ENCODE measurements at places on chromosomes 3 and 15.

GRCh38 chr15:68508485-68509189, 70.2 kb upstream of the CORO2B start:
- DNase-seq, result no peak

GRCh38 chr15:52193321-52193720, 2.1 kb upstream of the GNB5 start:
- DNase-seq, result no peak

GRCh38 chr15:77622934-77623754, 9.6 kb downstream of the LINGO1 start:
- no peak for DNase-seq

- no peak for DNase-seq
Observed at GRCh38 chr15:78914027-78914764, 30.6 kb downstream of the CTSH start.

- DNase-seq, result peak; percentile 11
Observed at GRCh38 chr3:100796556-100796955, 87.3 kb downstream of the TFG start.

GRCh38 chr3:139935016-139935865, at the start of gene CLSTN2:
Gene CLSTN2 (plus strand): TSS chr3:139935185.
- DNase-seq, result no peak

DNA sequence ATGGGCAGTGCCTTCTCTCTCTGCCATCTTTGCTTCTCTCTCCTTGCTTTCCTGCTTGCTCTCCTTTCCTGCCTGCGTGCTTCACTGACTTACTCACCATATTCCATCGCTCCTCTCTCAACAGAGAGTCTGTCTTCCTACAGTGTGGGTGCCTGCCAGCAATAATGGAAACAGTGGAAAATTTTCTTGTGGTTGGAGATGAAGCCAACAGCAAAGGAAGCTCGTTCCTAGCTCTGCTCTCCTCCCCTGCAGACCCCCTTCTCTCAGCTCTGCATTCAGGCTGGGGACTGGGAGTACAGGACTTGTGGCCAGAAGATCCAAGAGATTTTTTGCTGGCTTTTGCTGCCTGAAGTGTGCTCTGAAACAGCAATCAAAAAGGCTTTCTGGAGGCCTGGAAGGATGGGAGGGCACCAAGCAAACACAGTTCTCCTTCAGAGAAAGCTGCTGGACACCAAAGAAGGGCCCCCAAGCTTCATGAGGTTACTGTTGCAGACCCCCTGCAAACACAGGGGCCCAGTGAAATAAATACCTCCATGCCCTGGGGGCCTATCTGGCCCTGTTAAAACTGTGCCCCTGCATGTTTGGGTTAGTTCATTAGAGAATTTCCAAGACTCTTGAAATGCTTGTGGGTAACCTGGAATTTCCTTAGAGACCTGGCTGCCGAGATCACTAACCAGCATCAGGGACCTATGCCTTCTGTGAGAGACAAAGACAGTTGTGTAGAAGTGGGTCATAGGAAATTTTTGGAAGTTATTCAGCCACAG, 149.9 kb upstream of the RASGRP1 start:
- no peak for DNase-seq

DNA sequence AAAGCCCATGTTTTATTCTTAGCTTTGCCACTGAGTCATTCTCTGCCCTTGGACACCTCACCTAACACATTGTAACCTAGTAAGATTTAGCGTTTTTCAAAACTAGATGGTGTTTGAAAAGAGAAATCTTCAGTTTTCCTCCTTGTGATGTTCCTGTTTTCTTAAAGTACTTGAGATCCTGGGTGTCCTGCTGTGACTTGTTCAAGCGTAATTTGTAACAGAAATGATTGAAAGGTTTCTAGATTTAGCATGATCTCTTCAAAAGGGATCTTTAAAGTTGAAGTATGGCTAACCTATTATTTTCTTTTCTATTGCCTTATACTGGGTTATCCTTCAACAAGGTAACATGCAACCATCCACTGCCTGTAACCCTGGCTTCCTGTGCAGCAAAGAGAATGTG, 32.6 kb upstream of the SPATA16 start:
- DNase-seq, result no peak

DNA sequence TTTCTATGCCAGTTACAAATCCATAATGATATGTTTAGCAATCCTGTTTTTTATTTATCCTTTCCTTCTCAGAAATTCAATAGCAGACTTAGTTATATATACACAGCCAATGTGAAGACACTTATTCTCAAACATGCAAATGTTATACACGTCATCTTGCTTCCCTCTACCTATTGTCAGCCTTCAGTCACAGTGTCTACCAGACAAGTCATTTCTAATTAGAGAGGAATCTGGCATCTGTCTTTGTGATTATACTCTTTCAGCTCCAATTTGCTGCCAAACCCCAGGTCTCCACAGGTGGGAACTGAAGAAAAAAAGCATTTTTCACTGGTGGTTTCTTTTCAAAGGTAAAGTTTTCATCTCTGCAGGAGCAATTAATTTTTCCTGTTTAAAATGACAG, 793.1 kb downstream of the AGBL1 start:
- no peak for DNase-seq

DNA sequence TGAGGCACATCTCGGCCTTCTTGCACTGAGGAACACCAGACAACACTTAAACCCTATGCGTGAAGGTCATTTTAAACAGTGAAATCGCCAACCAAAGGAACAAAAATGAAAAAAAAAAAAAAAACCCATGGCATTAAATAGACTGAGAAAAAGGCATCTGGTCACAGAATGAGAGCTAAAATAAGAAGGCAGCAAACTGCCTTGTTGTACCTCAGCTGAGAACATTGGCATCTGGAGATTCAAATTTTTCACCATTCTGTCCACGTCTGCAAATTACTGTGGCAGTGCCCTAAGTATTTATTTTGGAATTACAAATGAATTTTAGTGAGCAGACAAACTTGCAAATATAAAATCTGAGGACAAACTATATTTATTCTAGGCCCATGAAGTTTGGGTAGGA, 82.6 kb upstream of the POU1F1 start:
- no peak for DNase-seq

DNA sequence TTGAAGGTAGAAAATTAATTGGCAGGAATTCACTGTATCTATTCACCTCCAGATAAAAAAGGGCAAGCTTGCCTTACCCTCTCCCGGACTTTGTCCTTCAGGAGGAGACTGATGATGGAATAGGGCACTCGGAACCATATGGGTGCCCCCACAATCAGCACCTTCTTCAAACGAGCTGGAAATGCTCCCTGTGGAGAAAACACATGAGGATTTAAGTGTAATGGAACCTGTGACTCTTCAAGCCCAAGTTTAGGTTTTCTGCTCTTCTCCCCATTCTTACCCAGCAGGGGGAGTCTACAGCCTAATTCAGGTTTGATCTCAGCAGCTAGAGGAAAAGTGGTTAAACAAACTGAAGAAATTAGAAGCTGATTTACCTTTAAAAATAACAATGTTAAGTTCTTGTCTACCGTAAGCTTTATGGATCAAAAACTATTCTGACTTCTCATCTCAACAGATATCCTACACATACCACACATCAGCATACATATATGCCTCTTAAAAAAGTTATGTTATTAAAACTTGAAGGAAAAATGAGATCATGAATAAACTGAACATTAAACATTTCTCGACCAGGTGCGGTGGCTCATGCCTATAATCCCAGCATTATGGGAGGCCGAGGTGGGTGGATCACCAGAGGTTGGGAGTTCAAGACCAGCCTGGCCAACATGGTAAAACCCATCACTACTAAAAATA, 57.5 kb upstream of the SIN3A start:
- peak; percentile 60 for DNase-seq

GRCh38 chr15:82774496-82774895, 31.4 kb downstream of the FSD2 start:
- DNase-seq, result no peak

- no peak for DNase-seq
Observed at GRCh38 chr3:187237741-187238140, 40.5 kb downstream of the RTP1 start.

- no peak for DNase-seq
Observed at GRCh38 chr3:41352510-41352909, 153.2 kb downstream of the CTNNB1 start.

- no peak for DNase-seq
Observed at GRCh38 chr15:70508561-70509281, 254.6 kb downstream of the UACA start.

GRCh38 chr3:10292505-10293419, at the start of gene GHRL:
Gene GHRL (minus strand): TSS chr3:10292947. CDS start chr3:10290180, 2,767 bp downstream.
- DNase-seq, result peak; percentile 15

- no peak for DNase-seq
Observed at GRCh38 chr3:127597020-127597771, 1.0 kb upstream of the MCM2 start.

- DNase-seq, result peak; percentile 69
Observed at GRCh38 chr3:196634224-196634623, 5.3 kb upstream of the NRROS start.

GRCh38 chr3:5079761-5080160, 42.3 kb upstream of the ARL8B start:
- DNase-seq, result no peak

GRCh38 chr3:27127195-27127594, 242.0 kb downstream of the NEK10 start:
- no peak for DNase-seq

Measured in CD4-positive, alpha-beta T cell treated with Interferon alpha-2 for 1 hour (primary cell).